ENCODE measurements at places on chromosomes 5 and 9.

DNA sequence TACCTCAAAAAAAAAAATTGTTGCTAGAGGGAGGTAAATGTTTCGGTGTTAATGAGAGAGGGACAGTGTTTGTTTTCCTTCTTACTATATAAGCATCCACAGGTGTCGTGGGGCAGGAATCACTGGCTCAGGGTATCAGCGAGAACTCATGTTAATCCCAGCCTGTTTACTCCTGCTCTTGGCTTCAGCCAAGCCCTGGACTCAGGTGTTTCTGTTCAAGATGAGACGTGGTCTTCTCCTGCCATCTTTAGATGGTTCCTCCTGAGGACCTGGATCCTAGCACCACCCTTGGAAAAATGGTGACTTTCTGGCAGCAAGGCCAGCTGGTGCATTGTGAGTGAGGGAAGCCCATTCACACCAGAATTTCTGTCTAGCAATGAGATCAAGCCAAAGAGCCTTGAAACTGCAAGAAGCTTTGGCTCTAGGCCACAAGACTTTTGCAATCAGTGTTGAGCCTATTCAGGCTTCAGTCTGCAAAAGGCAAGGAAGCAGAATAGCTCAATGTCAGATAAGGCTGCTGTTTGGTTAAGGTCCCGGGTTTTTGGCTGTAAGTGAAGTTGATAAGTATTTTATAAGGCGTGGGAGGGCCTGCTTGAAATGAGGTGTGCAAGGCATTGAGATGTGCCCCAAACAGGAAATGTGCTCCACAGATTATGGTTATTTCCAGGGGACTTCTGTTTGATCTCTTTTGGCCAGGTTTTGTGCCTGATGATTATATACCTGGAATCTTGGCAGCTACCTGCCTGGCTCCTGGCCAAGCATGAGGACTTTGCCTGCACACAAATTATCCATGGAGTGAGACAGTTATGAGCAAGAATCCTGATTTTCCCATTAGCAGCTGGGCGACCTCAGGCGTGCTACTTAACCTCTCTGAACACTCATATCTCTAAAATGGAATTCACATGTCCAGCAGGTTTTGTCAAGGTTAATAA, 99.8 kb downstream of the TENT4A start:
- DNase-seq: no peak

- no peak for DNase-seq
Observed at GRCh38 chr9:122059214-122059954, 33.7 kb downstream of the TTLL11 start.

GRCh38 chr5:32136342-32136741, 37.8 kb downstream of the GOLPH3 start:
- no peak for DNase-seq

- DNase-seq: no peak
Observed at GRCh38 chr5:91244380-91245073, 138.6 kb downstream of the ARRDC3 start.

- no peak for DNase-seq
Observed at GRCh38 chr9:21385131-21385670, at the start of gene IFNA2. TSS of gene IFNA2 (minus strand) at chr9:21385398. CDS start at chr9:21385329, 69 bp downstream.

GRCh38 chr5:65197531-65198455, 283.9 kb downstream of the ADAMTS6 start:
- no peak for DNase-seq

- DNase-seq: no peak
Observed at GRCh38 chr9:130137641-130138081, 34.5 kb upstream of the NCS1 start.

GRCh38 chr5:92559781-92560180, 1021.2 kb downstream of the NR2F1-AS1 start:
- no peak for DNase-seq

GRCh38 chr5:23996525-23996924, 489.1 kb downstream of the PRDM9 start:
- no peak for DNase-seq

- no peak for DNase-seq
Observed at GRCh38 chr5:36373527-36374086, 71.9 kb upstream of the RANBP3L start.

- no peak for DNase-seq
Observed at GRCh38 chr9:123319541-123320339, 36.3 kb upstream of the CRB2 start.

DNA sequence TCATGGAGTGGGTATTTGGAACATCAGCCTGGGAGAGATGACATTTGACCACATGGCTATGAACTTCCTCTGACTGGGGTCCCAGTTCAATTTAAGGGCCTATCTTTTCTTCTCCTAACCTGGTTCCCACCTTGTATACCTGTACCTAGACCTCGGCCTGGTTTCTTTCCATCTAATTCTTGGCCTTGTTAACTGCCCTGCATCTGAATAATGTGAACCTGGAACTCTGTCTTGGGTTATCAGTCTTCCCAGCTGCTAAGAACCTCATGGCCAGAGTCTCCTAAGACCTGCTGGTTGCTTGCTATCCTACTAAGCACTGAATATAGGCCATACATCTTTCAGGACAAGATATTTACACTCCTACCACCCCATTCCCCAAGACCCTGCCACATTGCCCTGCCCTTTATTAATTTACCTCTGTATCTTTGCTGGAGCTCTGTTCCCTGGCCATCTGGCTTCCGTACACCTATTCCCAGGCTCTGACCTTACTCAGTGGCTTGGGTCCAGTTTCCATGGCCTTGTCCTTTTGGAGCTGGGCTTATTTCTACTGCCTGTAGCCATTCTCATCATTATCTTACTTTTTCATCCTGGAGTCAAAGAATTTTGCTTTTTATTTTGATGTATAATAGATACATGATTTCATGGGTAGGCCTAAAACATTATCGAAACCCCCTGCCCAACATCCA, 6.6 kb downstream of the PSAT1 start:
- DNase-seq: no peak

All from stimulated activated CD4-positive, alpha-beta T cell treated with anti-CD3 and anti-CD28 coated beads, Interleukin-2, amount 100 ng/mL, for 4 hours (primary cell).